ENCODE measurements at places on chromosomes 1 and 21.

- no peak for DNase-seq
Measured at GRCh38 chr1:2472109-2472508, 4.0 kb upstream of the PLCH2 start.

- DNase-seq, result no peak
Measured at GRCh38 chr1:167871331-167871730, 42.6 kb downstream of the ADCY10 start.

DNA sequence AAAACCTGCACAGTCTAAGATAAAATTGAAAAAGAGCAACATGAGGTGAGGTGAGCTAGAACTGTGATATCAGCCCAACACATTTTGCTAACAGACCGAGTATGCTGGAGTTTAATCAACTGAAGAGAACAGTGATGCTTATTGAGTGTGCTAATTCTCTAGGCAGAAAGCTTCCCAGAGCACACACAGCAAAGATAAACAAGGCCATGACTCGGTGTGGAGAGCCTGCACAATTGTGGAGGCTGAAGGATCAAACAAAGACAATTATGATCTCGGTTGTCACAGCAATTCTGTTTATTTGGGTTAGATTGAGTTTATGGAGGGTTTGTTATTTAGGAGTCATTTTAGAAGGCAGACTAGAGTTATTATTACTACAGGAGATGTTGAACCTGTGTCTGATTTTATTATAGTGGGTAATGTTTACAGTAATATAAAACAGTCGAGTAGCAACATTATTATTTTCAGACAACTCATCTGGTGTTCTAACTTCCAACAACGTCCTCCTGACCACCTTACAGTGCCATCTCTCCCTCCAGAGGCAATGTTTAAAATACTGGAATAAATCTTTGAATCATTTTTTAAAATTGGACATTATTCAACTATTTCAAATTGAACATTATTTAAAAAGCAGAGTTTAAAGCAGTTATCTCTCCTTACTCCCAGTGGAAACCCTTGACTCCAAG is 40.2 kb downstream of the DPT start:
- no peak for DNase-seq

- no peak for DNase-seq
Measured at GRCh38 chr21:45870851-45871615, 110.5 kb upstream of the COL6A1 start.

DNA sequence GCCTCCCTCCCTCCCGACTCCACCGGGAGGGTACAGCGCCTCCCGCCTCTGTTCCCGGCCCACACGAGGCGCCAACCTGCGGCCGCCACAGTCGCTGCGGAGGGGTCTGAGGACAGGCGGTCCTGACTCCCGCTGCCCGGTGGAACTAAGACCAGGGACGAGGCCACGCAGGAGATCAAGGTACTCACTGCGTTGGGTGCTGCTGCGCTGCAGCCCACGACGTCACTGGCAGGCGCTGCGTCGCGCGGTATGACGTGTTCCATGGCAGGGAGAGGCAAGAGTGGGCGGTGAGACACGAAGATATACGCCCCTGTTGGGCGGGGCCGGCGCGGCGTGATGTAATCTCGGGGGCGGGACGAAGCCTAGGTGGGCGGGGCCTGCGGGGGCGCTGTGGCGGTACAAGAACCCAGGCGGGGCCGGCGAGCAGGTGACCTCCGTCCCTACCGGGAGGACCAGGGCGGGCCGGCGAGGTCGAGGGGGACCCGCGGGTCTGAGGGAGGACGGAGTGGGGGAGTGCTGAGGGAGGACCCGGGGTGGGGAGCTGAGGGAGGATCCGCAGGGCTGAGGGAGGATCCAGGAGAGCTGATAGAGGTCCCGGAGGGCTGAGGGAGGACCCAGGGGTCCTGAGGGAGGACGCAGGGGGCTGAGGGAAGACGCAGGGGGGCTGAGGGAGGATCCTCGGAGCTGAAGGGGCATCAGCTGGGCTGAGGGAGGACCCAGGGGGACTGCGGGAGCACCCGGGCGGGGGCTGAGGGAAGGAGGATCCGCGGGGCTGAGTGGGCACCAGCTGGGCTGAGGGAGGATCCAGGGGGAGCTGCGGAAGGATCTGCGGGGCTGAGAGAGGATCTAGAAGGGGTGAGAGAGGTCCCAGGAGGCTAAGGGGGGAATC is at the start of gene MRPL55:
Gene MRPL55, minus strand, starts transcription at position 227 of the 889 bp plus-strand sequence. CDS start 1,039 bp downstream, outside the sequence.
- peak; percentile 98 for DNase-seq

DNA sequence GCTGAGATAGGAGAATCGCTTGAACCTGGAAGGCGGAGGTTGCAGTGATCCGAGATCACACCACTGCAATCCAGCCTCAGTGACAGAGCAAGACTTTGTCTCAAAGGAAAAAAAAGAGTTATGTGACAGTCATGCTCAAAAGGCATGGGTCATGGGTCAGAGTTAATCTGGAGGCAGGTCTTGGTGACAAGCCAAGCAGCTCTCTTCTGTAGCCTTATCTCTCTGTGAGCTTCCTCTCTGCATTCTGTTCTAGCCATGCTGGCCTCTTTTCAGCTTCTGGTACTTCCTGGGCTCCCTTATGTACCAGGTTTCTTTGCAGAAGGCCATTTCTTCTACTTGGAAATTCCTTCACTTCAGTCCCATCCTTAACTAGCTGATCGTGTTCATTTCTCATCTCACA is 63.6 kb downstream of the NGF start:
- no peak for DNase-seq

GRCh38 chr1:41564741-41565475 is 80.4 kb upstream of the EDN2 start:
- no peak for DNase-seq

GRCh38 chr1:154791292-154792166 is 78.6 kb downstream of the KCNN3 start:
- peak; percentile 77 for DNase-seq

GRCh38 chr1:7628273-7628672 is 142.8 kb upstream of the VAMP3 start:
- DNase-seq, result no peak

GRCh38 chr1:40404670-40405462 is 31.3 kb downstream of the SMAP2 start:
- DNase-seq, result no peak

- DNase-seq, result peak; percentile 56
Measured at GRCh38 chr1:22018583-22019559, 17.4 kb downstream of the CELA3A start.

DNA sequence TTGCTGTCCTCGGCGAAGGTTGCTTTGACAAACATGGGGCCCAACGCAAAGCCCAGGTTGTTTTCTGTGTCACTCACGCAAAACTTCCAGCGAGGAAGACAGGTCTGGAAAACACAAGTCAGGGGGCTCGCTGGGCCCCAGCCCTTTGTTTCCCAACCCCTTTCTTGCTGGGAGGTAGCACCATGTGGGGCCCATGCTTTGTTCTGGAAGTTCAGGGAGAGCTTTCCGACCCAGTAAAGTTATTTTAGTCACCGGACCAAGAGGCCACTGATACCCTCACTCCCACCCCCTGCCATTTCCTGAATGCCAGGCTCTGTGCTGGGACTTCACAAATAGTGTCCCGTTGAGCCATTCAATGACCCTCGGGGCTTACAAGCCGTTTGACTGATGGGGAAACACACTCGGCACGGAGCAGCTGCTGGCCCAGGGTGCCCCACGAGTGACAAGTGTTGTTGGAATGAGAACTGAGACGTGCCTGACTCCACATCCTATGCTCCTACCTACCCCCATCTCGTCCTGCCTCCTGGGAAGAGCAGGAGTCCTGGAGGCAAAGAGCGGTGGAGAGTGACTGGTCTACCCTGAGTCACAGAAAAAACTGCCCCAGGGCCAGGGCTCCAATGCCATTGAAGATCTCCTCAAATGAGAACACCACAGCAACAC is 52.0 kb downstream of the ECE1 start:
- no peak for DNase-seq

GRCh38 chr1:24961961-24962861 is 32.1 kb upstream of the RUNX3 start:
- no peak for DNase-seq

- DNase-seq, result no peak
Measured at GRCh38 chr21:45829668-45830067, 151.9 kb upstream of the COL6A1 start.

DNA sequence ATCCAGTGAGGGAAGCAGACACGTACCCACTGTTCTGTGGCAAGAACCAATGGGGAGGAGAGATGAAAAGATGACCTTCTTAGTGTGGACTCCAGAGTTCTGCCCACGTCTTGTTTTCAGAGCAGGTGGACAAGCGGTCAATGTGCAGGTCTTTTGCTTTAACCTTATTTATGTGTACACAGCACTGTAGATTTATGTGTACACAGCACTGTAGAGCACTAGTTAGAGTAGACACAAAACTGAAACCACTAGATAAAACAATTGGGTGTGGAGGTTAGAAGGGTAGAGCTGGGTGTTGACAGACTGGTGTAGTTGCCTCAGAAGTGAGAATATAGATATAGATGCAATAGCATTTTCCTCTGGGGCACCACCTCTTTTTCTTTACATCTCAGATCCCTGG is 150.0 kb downstream of the MAGI3 start:
- DNase-seq, result no peak

DNA sequence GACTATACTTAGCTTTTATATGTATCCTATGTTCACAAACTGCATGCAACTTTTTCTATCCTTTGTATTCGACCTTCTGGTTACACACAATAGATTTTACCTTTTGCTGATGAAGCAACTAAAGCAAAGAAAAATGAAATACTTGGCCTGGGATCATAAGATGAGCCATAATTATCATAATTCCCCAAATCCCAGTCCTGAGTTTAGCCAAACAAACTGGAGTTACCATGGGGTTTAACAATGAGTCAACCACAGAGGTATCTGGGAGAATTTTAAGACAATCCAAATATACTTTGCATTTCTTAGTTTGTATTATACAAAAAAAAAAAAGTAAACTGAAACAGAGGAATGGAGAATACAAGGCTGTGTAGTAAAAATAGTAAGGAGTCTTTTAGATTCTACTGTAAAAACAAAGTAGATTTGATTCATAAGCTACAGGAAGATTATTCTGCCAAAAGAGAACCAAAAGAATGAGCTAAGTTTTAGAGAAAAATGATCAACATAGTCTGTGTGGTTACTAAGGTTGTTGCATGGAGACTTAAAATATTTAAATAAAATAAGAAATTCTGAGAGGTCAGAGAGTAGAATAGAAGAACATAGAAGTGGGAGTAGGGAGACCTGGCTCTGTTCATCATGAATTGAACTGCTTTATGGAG is 60.4 kb upstream of the GORAB start:
- DNase-seq, result no peak

GRCh38 chr1:8603220-8603616 is 214.2 kb downstream of the RERE start:
- no peak for DNase-seq

GRCh38 chr1:43931711-43932660 is 1.6 kb upstream of the ARTN start:
- DNase-seq, result no peak

- no peak for DNase-seq
Measured at GRCh38 chr1:59592924-59593323, 221.8 kb upstream of the HOOK1 start.

DNA sequence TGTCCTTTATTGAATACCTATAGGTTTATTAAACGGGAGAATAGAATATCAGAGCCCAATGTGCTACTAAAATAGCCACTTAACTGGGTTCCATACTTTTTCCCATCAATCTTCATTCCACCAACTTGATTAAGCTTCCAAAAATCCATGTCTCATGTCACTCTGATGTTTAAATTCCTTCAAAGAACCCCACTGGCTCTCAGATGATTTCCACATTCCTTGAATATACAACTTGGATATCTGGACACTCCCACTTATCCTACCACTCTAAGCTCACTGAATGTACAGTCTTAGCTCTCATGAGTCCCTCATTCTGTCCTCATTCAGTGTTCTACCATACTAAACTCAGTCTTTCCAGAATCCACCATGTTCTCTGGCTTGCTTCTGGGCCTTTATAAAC is 21.1 kb downstream of the COL11A1 start:
- no peak for DNase-seq
